ENCODE measurements at places on chromosomes 2 and 18.

- no peak for DNase-seq
These were observed 123.9 kb downstream of the RDH14 start for GRCh38 chr2:18436503-18437005.

DNA sequence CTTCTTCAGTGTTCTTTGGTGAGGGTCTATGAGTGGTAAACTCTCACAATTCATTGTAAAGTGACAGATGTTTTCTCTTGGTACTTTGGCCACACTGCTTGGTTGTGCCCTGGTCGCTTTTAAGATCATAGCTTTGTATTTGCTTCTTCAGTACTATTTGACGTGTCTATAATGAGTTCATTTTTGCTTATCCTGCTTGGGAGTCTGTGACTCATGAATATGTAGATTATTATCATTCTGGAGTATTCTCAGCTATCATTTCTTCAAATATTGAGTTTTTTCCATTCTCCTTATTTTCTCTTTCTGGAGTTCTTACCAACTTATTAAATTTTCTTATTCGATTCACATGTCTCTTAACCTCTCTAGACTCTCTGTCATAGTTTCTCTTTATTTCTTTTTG is 73.0 kb upstream of the HS6ST1 start:
- DNase-seq = no peak

DNA sequence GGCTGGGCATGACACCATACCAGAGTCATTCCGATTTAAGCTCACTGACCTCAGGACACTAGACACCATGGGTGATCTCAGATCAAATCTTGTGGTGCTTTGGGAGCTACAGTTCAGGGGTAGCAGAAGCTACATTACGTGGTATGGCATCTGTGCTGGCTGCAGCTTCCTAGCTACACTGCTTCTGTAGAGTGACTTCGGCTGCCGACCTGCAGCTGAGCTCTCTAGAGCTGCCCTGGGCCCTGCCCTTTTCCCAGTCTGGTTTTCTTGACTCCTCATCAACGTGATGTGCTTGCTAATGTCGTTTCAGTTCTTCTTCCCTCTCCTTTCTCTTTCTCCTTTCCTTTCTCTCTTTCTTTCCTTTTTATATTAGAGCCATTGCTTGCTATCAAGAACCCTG is 100.2 kb downstream of the AP1S3 start:
- no peak for DNase-seq

DNA sequence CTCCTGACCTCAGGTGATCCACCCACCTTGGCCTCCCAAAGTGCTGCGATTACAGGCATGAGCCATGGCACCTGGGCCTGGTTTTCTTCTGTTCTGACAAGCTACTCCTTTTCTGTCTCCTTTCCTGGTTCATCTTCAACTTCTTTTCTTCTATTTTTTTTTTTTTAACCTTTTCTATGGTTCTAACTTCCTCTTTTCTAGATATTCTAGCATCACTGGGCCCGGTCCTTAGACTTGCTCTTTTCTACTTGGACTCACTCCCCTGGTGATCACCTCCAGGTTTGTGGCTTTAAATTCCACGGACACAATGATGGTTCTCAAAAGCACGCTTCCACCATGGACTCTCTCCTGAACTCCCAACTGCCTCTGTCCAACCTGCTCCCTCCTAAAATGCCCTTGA is 2.0 kb downstream of the EIF2AK2 start:
- DNase-seq = no peak

GRCh38 chr2:26202981-26203490 is 30.1 kb downstream of the GAREM2 start:
- DNase-seq = no peak

- DNase-seq = no peak
These were observed 283.3 kb upstream of the VWC2L start for GRCh38 chr2:214127571-214127970.

GRCh38 chr2:47916412-47916811 is 10.1 kb upstream of the FBXO11 start:
- DNase-seq = no peak

- DNase-seq = no peak
These were observed 64.0 kb downstream of the STPG4 start for GRCh38 chr2:47091118-47091517.

DNA sequence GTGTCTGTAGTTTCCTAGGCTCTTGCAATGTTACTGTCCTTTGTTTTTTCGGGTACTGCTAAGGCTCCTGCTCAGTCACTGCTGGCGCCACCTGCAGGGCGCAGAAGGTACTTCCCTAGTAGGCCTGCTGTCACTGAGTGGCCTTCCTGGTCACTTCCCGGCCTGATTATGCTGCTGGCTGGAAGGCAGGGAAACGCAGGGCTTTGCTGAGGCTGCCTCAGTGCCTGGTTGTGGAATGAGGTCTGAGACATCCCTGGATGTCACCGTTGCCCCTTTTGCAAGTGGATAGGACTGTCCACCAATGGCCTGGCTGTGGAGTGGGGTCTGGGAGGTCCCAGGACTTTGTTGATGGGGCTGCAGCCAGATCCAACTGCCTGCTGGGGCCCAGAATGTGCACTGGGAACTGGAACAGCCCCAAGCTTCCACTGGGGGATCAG is 13.1 kb downstream of the DAW1 start:
- DNase-seq = peak; percentile 9

DNA sequence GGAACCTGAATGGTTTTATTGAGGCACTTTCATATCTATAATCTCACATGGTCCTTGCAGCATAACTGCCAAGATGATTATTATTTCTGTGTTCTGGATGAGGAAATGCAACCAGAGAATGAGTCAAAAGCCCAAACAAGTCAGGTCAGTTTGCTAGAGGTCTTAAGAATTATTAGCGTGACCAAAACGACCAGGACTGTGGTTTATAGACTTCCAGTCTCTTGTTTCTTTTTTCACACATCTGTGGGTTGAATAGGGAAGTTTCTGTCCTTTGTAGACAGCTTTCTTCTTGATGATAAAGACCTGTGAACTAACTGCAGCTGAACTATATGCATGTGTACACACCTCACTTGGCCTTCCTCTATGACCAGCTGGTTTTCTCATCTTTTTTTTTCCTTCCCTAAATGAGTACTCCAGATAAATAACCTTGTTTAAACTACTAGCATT is 13.9 kb downstream of the ADAM23 start:
- DNase-seq = no peak

DNA sequence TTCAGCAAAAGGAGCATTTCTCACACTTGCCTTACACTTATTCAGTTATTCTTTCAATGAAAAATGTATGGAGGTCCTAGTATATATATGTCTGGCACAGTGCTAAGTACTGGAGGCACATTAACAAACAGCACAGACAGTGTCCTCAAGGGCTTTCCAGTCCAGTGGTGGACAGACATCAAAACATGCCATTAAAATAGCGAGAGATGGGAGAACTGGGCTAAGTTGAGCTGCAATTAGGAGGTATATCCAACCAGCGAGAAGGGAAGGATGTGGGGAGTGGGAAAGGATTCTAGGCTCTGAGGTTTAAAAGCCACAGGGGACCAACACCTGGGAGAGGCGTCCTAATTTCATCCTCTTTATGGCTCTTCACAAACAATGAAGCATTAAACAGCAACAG is 127.5 kb upstream of the TTC39C start:
- DNase-seq = no peak

GRCh38 chr2:187475499-187476248 is 27.6 kb upstream of the CALCRL start:
- no peak for DNase-seq

- peak; percentile 23 for DNase-seq
These were observed 285.6 kb downstream of the AGAP1 start for GRCh38 chr2:235779444-235779896.

DNA sequence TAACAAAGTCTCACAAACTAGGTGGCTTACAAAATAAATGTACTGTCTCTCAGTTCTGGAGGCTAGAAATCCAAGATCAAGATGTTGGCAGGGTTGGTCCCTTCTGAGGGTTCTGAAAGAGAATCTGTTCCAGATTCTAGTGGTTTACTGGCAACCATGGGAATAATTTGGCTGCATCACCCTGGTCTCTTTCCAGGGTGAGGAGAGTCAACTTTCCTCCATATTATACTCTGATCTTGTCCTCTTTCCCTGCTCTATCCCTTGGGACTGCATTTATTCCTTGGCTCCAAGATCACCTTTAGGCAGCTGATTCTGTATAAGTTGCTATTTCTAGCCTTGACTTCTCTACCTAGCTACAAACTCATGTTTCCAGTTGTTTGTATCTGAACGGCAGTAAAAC is 35.2 kb downstream of the SLC40A1 start:
- no peak for DNase-seq

DNA sequence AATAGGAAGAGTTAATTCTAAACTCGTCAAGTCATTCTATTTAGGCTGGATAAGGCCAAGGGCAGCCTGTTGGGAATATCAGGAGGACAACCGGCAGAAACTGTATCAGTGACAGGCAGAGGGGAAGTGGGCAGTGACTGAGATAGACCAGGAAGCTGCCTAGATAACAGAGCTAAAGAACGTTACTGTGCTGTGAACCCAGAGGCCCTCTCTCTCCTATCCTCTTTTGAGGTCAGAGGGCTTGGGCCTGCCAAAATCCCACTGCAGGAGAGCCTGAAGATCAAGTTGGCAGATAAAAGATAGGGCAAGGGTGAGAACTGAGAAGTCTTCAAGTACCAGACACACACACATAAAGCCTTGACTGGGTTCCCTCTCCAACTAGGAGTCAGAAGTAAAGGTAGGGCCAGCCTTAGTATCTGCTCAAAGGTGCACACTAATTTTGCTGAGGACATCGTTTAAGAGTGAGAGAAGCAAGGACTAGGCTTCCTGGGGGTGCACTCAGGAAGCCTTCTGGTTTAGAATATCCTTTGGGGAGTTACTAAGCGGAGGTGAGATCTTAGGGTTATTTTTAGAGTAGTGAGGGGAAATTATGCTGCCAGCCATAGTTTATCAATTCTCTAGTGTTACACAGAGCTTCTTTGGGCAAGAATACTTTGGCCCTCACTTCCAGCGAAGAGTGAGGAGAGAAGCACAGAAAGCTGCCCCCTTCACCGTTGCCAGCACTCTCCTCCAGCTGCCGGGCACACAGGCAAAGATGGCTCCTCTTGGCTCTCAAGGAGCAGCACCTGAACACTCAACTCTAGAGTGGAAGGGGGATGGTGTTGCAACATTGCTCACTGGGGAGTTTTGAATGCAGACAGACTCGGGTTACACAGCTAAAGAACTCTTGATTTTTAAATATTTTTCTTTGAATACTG is 9.8 kb downstream of the CAVIN2 start:
- no peak for DNase-seq

GRCh38 chr18:13407484-13407883 is 188.9 kb downstream of the LDLRAD4 start:
- no peak for DNase-seq

DNA sequence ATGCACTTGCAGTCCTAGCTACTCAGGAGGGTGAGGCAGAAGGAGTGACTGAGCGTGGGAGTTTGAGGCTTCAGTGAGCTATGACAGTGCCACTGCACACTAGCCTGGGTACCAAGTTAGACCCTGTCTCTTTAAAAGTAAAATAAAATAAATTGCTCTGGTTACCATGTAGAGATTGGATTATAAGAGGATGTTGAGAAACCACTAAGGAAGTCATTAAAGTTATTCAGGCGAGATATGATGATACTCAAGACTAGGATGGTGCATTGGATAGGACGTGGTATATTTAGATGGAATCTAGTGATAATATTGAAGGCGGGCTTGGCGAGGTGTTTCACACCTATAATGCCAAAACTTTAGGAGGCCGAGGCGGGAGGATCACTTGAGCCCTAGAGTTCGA is 50.6 kb downstream of the BMPR2 start:
- DNase-seq = no peak

DNA sequence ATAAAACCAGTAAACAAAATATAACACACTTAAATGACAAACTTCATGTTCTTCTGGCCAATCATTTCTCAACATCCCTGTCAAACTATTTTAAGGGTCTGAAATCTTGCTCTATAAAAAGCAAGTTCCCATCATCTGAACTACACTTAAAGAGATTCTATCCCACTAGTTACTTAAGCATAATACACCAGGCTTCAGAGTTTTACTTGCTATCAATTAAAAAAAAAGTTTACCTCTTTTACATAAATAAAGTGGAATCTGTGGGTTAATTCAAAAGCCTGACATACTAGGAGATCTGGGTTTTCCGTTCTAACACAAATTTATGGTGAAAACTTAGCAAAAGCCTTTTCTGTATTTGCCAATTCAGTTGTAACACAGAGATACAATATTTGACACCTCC is 1.9 kb downstream of the CLASP1 start:
- DNase-seq = no peak

DNA sequence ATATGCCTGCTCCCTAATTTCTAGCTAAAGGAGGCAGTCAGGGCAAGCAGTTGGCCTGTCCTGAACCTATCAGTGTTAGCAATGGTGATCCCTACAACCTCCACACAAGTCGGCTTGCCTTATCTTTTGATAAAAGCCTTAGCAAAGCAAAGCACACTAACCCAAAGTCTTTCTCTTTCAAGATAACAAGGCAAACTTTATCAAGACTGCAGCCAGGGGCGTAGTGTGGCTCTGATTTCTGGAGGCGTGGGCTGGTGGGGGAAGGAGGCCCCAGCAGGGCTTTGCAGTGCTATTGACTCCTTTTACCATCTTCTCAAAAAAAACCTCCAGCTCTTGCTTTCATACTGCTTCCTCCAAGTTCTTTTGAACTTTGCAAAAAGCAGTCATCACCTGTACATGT is 40.2 kb upstream of the LAMA1 start:
- no peak for DNase-seq

GRCh38 chr2:43217228-43218154 is 8.9 kb downstream of the ZFP36L2 start:
- DNase-seq = no peak

- no peak for DNase-seq
These were observed 62.6 kb downstream of the TRAPPC8 start for GRCh38 chr18:31880186-31880898.
